CD4-positive, alpha-beta T cell treated with Interleukin-4 for 4 hours (primary cell): ENCODE measurements at places on chromosomes 6 and 20.
A peak's percentile ranks its signal among the peaks of the same experiment; 100 is the strongest.

- no peak for DNase-seq
Measured at GRCh38 chr20:63180569-63181185, 35.3 kb downstream of the YTHDF1 start.

DNA sequence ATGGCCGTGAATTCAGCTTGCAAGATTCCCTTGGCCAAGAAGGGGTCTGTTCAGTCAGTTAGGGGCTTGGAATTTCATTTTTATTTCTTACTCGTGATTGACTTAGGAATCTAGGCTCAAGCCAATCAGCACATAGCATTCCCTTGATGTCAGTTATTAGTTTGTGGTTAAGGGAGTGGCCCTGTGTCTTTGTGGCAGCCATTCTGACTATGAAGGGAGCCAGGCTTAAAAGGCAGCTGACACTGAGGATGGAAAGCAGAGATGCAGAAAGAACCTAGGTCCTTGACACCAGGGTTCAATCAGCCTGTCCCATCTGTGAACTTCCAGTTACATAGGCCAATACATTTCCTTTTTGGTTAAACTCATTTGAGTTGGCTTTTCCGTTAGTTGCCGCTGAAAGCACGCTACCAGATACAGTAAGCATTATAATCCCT, 48.1 kb downstream of the MCUR1 start:
- no peak for DNase-seq

GRCh38 chr6:119073307-119074051, 5.0 kb downstream of the FAM184A start:
- DNase-seq = no peak

DNA sequence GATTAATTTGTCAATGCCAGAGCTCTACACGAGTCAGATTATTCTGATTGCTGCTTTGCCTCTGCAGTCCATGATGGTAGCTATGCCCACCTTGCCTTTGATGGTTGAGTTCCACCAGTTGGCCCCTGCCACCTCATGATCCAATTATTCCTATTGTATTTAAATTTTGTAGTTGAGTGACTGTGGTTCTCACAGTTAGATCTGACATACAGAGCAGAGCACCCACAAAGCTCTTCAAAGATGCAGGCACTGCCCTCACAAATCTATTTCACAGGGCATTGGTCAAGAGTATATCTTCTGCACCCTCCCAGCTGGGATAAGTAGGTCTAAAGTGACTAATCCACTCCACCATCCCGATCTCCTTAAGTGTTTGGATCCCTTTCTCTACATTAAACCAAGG, 318.8 kb downstream of the EYA4 start:
- no peak for DNase-seq

DNA sequence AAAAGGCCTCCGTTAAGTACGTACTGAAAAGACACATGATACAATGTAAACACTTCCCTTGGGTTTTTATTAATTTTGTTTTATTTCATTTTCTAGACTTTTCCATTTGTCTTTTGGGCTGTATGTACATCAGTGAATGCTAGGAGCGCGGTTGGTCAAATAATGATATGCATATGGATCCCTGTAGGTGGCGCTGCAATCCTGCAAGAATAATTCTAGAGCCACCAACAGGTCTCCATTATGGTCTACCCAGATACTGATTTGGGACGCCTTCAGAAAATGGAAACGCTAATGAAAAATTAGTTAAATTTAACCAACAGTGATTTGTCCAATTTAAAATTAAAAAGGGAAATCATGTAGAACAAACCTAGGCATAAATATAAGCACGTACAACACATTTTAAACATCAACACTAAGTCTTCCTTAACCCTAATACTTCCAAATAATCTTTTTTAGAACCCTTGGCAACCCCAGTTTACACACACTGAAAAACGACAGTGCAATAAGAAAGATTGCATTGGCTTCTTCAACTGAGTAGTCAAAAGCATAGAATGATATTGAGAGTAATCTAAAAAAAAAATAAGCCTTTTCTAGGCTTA, 433.5 kb downstream of the RFPL4B start:
- DNase-seq = peak; percentile 0

- DNase-seq = no peak
Measured at GRCh38 chr6:28887796-28888496, 35.8 kb downstream of the TRIM27 start.

GRCh38 chr6:136989571-136990241, 55.1 kb downstream of the IL20RA start:
- no peak for DNase-seq

DNA sequence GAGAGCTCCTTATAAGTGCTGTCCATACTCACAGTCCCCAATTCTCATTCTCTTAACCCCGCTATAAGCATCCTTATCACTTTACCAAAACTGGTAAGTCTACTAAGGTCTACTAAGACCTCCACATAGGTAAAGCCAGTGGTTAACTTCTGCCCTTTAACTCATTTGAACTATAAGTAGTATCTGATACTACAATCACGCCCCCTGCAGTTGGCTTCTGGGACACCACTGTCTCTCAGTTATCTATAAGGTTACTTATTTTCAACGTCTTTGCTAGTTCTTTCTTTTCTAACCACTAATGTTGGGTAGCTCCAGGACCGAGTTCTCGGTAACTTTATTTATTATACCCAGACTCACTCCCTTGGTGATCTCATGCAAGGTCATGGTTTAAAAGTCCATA, 142.6 kb downstream of the ARHGAP18 start:
- DNase-seq = peak; percentile 4

GRCh38 chr6:2944405-2945152, 26.8 kb downstream of the SERPINB6 start:
- DNase-seq = no peak

GRCh38 chr6:40128127-40128526, 193.9 kb upstream of the MOCS1 start:
- DNase-seq = no peak

- no peak for DNase-seq
Measured at GRCh38 chr6:70338775-70339174, 35.9 kb upstream of the COL9A1 start.

DNA sequence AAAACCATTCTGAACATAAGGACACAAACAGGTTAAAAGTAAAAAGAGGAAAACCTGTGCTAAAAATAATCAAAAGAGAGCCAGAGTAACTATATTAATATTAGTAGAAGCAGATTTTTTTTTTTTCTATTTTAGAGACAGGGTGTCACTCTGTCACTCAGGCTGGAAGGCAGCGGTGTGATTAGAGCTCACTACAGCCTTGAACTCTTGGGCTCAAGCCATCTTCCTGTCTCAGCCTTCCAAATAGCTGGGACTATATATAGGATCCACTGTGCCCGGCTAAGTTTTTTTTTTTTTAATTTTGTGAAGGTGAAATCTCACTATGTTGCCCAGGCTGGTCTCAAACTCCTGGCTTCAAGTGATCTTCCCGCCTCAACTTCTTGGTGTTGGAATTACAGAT, 33.4 kb upstream of the PLN start:
- no peak for DNase-seq

GRCh38 chr20:61973515-61974356, 91.9 kb downstream of the TAF4 start:
- no peak for DNase-seq

GRCh38 chr6:153553627-153554026, 422.5 kb upstream of the RGS17 start:
- no peak for DNase-seq

DNA sequence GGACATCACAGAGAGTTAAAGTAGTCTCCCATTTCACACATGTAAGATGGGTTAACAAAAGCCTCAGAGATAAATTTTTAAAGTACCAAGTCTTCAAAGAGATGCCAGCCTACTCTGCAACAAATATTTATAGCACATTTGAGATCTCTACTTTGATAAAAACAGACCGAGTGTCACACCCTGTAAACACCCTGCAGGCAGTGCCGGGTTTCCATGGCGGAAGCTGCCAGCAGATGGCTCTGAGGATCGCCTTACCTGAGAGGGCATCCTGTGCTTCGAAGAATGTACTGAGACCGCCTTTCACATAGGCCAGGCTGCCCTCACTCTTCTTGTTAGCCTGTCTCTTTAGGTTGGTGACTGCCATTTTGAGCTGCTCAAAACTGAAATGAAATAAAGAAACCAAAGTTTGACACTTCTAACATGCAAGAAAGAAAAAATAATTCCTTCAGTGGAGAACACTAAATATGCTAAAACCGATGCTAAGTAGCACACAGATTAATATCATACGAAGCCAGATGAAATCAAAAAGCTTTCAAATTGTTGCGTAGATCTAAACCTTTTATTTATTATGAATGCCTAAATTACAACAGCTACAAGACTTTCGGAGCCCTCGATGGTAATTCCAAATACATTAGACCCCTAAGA, 39.3 kb downstream of the HUS1B start:
- DNase-seq = peak; percentile 14

DNA sequence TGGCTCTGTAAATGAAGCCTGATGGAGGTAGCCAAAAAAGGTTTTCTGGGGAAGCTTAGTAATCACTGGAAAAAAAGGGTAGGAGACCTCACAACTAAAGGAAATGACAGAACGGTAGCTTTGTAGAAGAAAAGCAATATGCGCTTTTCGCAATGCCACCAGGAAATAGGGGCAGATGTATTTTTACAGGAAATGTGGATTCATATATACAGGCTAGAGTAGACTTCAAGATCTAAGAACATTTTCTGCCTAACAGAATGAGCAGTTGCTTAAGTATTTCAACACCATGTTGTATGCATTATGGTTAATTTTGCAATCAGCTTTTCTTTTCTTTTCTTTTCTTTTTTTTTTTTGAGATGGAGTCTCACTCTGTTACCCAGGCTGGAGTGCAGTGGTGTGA, 219.6 kb downstream of the CD83 start:
- no peak for DNase-seq

DNA sequence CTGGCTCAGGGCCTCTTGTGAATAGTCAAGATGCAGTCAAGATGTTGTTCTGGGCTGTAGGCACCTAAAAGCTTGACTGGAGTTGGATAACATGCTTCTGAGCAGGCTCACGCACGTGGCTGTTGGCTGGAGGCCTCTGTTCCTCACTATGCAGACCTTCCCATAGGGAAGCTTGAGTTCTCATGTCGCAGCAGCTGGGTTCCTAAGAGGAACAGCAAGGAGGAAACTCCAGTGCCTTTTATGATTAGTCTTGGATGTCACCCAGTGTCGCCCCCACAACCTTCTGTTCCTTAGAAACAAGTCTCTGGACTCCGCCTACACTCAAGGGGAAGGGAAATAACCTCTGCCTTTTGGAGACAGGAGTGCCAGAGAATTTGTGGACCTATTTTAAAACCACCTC, 210.7 kb downstream of the BCAS1 start:
- DNase-seq = no peak

GRCh38 chr6:121451250-121451649, 15.8 kb downstream of the GJA1 start:
- DNase-seq = no peak

GRCh38 chr6:3748208-3749066, 3.1 kb downstream of the PXDC1 start:
- peak; percentile 13 for DNase-seq

GRCh38 chr20:13353261-13353945, 132.3 kb downstream of the ISM1 start:
- no peak for DNase-seq

GRCh38 chr6:3800850-3801591, 48.2 kb upstream of the FAM50B start:
- no peak for DNase-seq

DNA sequence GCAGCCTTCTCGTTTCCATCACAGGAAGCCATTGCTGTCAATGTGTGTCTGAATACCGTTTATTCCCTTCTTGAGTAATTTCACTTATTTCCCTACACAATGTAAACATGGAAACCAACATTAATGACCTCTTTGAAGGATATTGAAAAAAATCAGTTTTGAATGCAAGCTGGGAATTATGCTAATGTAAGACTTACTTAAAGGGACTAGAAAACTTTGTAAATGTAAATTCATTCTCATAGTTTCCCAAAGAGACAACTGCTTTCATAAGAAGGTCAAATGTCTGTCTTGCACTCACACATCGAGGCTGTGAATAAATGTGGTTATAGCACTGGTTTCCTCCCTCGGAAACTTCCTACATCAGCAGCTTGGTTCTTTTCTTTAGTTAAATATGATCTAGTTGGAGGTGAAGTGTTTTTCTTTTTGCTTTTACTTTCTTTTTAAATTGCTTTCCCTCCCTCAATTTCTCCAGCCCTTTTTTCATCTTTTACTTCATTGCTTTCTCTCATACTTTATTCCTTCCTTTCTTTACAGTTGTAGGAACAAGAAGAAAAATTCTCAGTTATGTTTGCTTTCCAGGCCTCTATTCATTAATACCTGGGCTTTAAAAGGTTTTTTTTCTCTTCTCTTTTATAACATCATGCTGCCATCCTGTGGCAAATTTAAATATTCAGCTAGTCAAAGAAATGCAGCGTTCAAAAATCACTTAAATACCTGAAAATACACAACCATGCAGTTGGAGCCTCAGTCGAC, 108.3 kb downstream of the TNFAIP3 start:
- peak; percentile 79 for DNase-seq

- DNase-seq = no peak
Measured at GRCh38 chr6:34970957-34971356, 81.9 kb downstream of the ANKS1A start.

DNA sequence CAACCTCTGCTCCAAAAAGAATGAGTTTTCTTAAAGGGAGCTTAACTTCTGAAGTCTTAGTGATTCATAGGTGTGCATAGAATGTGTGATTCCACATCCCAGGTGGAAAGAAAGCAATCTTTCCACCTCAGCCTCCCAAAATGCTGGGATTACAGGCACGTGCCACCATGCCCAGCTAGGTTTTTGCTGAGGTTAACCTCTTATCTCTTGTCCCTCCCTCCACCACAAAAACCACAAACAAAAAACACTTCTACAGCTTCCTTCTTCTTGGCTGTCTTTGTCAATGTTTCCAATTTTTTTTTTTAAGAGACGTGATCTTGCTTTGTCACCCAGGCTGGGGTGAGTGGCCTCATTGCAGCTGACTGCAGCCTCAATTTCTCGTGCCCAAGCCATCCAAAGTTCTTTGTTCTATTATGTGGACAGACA, 8.1 kb upstream of the CSE1L start:
- DNase-seq = peak; percentile 33

DNA sequence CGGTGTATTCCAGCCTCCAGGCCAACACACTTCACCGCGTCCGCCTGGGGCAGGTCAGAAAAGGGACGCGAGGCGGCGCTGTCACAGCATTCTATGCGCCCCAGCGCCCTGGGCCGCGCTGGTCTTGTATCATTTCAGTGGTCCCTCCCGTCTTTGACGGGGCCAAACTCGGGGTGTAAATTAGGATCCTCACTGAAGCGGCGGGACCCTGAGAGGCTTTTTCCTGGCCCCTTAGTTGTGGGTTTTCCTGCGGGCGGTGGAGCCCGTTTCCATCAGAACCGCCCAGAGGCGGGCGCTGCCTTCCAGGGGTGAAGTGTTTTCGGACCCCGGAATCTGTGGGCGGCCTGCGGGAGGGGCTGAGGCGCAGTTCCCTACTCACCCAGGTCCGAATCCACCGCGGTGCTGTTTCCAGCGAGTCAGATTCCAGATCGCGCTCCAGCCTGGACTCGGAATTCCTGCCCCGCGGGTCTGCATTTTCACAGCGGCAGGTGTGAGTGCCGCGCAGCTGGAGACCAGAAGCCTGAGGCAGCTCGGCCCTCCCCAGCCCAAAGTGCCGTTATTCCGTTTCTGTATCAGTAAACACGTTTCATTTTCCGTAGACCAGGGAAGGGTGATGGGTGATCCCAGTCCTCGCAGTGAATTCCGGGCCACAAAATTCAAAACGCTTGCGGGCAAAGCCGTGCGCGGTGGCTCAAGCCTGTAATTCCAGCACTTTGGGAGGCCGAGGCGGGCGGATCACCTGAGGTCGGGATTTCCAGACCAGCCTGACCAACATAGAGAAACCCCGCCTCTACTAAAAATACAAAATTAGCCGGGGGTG, 3.9 kb upstream of the MICB start:
- DNase-seq = peak; percentile 73

- DNase-seq = no peak
Measured at GRCh38 chr6:50635429-50635828, 77.9 kb upstream of the TFAP2D start.
